ENCODE measurements at places on chromosomes 6 and 20.

DNA sequence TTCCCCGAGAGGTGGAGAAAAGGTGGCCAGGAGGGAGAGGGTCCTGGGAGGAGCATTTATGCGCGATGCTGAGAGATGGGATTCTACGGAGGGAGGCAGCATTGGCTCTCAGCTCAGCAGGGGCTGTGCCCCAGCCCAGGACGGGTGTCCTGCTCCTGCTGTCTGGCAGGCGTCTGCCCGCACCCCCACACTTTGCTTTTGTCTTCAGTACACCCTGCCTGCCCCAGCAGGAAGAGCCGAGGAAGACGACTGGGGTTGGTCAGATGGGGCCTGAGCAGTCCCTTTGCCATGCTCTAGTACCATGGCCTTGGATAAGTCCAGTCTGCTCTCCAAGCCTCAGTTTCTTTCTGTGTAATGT, 68.5 kb downstream of the TCP11 start:
- DNase-seq: no peak

GRCh38 chr6:159252955-159253508, 83.8 kb downstream of the FNDC1 start:
- DNase-seq: no peak

- DNase-seq: no peak
These were observed 22.3 kb upstream of the LAMP5 start for GRCh38 chr20:9492067-9492466.

DNA sequence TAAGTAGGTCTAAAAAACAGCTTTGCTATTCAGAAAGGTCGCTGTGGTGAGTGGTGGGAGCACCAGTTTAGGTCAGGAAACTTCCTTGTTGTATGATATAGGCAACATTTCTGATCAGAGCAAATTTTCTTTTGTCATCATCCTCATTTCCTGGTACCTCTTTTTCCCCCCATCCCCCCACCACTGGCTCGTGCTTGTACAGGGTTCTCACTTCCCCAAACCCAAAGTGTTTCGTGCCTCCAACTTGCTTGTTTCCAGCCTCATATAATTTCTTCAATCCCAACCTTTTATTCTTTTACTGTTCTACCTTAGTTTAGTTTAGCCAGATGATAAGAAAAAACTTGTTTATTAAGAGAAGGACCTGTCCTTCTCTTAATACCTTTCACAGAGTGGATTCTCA, 209.4 kb upstream of the JAG1 start:
- no peak for DNase-seq

GRCh38 chr20:12763406-12763805, 245.4 kb upstream of the SPTLC3 start:
- DNase-seq: no peak

DNA sequence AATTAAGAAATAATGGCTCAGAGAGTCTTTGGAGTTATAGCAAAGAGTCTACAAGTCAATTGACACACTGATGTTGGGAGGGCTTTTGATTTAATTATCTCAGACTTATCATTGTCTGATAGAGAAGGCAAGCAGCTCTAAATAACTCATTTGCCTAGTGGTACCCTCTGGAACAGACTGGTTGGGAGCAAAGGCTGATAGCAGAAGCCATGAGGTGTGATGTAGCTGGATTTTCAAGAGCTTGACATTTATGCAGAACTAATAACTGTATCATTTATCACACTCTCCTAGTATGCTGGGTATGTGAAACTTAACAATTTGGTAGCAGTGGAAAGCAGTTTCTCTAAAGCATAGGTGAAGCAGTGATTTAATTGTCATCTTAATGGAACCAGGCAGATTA, 380.6 kb downstream of the TENT5A start:
- no peak for DNase-seq

DNA sequence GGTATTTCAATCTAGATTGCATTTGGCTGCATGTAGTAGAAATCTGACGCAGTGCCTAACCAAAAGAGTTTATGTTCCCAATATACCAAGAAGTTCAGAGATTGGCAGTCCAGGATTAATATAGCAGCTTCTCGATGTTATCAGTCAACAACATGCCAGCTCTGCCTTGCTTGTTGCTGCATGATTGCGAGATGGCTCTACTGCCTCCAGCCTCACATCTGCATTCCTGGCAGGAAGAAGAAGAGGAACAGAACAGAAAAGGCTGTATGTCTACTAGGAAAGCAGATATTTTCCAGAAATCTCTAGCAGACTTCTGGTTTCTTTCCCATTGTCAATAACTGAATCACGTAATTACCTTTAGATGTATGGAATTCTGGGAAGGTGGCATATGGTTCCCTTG, 60.8 kb downstream of the SLC35D3 start:
- no peak for DNase-seq

DNA sequence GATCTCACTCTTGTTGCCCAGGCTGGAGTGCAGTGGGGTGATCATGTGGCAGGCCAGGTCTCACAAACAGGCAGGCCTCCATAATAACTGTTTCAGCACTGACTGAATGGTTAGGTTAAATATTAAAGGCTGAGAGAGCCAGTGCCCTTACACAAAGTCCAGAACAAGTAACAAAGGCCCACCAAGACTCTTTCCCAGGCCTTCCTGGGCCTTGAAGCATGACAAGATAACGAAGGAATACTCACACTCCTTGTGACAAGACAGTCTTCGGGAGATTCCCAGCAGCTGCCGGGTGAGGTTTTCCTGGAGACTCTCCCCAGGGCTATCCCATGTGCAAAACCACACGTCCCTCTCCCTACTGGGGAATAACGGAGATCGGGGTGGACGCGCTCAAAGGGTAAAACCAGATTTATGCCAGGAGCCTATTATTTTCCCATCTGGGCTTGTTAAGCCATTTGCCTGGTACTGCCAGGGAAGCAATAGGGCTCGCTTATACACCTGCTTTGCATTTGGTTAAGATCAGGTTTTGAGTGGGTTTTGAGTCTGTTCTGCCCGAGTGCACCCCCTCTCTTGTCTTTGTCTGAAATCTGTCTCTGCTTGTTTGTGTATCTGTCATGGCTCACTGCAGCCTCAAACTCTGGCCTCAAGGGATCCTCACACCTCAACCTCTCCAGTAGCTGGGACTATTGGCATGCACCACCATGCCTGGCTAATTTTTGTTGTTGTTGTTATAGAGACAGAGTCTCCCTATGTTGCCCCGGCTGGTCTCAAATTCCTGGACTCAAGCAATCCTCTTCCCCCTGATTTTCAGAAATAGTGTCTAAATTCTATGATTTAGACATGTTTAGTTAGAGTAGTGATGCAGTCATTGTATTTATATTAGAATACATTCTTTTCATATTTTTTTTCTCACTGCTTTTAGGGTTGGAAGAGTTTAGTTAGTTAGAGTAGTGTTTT, 1.4 kb upstream of the ENPP3 start:
- DNase-seq: no peak

GRCh38 chr6:7050872-7051779, 56.6 kb upstream of the RREB1 start:
- no peak for DNase-seq

GRCh38 chr6:117440706-117441525, 15.2 kb upstream of the ROS1 start:
- DNase-seq: no peak

DNA sequence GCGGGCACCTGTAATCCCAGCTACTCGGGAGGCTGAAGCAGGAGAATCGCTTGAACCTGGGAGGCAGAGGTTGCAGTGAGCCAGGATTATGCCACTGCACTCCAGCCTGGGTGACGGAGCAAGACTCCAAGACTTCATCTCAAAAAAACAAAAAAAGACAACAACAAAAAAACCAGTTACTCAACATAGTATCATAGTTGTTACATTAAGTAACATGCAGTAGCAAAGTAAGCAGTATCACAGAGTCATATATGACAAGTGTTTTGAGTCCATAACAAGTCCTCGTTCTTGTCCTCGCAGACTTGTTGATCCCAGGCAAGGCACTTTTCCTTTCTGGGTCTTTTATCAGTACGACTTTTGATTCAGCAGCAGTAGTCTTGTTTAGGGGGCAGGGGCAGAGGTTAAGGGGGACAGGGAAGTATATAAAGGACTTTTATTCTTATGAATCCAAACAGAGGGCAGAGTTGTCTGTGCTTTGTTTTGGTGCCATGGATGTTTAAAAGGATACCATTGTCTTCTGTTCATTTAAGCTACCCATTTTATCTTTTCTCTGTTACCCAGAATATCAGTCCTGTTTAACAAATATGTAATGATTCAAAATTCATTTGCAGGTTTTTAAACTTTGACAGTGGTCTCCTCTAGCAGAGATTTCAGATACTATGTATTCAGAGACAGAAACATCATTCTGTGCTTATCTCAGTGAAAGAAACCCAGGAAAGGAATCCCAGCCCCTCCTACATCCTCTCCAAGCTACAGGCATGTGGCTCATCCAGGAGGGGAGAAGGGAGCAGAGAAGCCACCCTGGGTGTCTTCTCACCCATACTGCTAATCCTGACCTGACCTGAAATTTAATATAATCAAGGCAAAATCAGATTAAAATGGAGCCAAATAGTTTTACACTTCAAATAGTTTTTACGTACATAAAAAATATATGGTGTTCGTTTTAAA, 137.9 kb upstream of the EDN1 start:
- no peak for DNase-seq

DNA sequence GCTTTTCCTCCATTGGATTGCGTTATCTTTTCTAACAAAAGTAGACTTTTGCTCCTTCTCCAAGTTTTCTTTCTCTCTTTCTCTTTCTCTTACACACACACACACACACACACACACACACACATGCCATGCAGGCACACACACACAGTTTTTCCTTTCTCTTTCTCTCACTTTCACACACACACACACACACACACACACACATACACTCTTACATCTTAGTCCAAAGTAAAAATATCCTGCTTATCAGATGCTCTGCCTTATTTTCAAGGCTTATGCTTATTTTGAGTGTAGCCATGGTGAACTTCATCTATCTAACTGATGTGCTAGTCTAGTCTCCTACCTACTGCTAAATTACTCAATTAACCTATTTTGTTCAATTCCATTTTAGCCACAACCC, 34.4 kb upstream of the RAB23 start:
- no peak for DNase-seq

DNA sequence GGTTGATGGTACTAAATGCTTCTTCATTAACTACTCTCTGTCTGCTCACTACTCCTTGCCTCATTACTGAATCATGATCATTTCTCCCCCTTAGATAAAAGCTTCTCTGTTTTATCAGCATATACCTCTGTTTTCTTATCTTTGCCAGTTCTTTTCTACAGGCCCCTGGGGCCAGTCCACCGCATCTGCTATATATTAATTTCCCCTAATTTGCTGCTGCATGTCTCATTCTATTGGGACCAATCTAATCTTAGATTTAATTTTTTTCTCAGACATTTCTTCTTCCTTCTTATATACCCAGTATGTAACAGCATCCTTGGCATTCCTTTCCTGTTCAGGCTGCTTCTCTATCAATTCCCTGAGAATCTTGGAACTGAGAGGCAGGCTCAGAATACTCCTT, 51.2 kb downstream of the GRIK2 start:
- DNase-seq: no peak

- no peak for DNase-seq
These were observed 85.5 kb downstream of the KHDC1L start for GRCh38 chr6:73139681-73140383.

DNA sequence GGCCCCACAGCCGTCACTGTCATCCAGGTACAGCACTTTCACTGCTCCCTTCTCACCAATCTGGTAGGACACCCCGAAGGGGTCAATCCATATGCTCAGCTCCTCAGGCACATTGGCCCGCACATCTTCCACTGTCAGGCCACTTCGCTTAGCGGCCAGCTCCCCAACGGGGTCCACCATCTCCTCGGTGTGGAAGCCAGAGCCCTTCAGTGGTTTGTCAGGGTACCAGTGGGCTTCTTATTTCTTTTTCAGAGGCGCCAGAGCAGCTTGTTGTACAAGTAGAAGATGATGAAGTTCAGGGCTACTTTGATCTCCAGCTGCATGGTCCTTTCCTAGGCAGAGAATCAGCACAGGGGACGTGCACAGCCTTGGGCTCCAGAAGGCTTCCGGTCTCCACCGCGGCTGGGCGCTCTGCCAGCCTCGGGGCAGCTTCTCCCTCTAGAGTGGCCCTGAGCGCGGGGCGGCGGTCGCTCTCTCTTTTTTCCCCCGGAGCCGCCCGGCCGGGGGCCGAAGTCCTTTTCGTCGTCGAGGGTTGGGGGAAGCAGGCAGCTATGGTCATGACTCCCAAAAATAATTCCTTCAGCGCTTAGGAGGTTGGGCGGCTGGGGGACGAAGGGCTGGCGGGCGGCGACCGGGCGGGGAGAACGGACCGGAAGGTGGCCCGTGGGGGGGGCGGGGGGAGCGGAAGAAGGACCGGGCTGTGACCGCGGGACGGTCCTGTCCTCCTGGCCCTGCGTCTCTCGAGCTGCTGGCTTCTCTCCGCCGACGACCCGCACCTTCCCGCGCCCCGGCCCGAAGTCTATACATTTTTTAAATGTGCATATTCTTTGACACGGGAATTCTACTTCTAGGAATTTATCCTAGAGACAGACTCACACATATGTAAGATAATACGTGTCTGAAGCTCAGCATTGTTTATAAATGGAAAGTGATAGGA, 6.5 kb upstream of the ZSCAN9 start:
- no peak for DNase-seq

- DNase-seq: no peak
These were observed 88.3 kb downstream of the DTNBP1 start for GRCh38 chr6:15574486-15574885.

Measured in stimulated activated CD8-positive, alpha-beta memory T cell treated with anti-CD3 and anti-CD28 coated beads, Interleukin-12 subunit alpha, Interleukin-12 subunit beta, amount 100 ng/mL, for 1 hour (primary cell).